GM12864 (cell line): ENCODE measurements at places on chromosomes 7 and 10.

DNA sequence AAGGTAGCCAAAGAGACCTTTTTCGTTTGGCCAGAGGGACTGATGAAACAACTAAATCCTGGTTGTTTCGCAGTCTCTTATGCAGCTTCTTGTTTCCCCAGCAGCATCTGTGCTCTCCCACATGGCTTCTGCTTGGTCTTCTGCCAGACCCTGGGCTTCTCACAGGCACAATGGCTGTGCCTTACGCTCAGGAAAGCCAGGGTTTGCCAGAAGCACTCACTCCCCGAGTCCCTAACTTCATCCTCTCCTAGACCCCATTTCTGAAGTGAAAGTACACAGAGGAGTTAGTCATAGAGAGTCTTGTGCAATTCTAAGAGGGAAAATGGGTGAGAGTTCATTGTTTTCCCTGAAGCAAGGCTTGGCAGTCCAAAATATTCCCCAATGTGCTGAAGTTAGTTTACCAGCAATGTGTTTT lies 121.7 kb downstream of the EVX1 start:
- DNase-seq = no peak

GRCh38 chr10:29829776-29830175 lies 195.0 kb upstream of the SVIL start:
- no peak for DNase-seq

GRCh38 chr10:56881218-56881617 lies 520.2 kb upstream of the ZWINT start:
- no peak for DNase-seq

DNA sequence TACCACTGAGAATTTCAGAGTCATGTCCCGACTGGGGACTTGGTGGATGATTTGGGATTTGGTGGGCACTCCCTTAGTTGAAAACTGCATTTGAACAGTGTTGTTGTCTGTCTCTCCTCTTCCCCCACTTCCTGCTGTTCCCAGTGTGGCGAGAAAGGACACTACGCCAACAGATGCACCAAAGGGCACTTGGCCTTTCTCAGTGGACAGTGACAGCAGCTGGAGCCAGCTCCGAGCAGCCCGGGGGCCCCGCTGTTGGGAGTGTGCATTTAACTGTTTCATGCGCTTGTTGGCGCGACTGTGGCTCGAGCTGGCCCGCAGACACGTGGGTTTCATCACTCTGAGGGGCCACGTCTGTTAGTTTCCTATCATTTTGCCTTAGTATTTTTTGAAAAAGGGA lies 9.7 kb downstream of the ATP5MF start:
- DNase-seq = no peak

DNA sequence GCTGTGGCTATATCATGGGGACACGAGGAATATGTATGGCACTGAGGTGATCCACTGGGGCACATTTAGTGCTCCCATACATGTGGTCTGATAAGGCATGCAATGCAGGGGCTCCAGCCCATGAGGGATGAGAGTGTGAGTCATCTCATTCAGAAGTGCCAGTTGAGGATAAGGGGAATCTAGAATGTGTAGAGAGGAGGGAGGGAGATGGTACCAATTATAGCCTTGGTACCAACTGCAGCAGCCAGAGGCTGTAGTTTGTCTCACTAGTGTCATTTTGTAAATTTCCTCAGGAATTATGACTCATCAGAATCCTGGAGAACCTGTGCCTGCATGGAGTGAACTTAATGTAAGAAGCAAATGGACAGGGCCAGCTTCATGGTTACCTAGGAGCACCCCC lies 46.2 kb downstream of the LAMB4 start:
- no peak for DNase-seq

- no peak for DNase-seq
Observed at GRCh38 chr7:30206491-30206890, 71.7 kb downstream of the MTURN start.

GRCh38 chr10:29620112-29620690 lies 14.6 kb downstream of the SVIL start:
- no peak for DNase-seq
